Foreskin keratinocyte (primary cell): ENCODE measurements at places on chromosomes 6 and 20. TPM values are rescaled to one million over a fixed set of nuclear protein-coding genes. Genes with fewer than 3 reads are reported as not detected.

DNA sequence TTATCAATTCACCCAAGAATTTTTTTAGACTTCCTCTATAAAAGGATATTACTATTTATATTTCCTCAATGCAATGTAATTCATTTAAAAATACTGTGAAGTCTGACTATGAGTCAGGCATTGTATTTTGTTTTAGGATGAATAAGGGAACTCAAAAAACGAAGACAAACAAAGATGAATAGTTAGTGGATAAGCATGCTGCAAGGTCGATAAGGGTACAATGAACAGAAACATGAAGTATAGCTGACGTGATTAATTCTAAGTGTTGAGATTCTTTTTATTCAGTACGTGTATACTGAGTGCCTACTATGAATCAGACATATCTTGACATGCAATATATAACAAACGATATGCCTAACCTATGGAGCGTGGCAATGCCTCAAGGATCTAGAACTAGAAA is 105.4 kb downstream of the PDE10A start:
- DNase-seq = no peak

- no peak for DNase-seq
Measured at GRCh38 chr6:34414999-34415858, 10.6 kb downstream of the RPS10 start.

DNA sequence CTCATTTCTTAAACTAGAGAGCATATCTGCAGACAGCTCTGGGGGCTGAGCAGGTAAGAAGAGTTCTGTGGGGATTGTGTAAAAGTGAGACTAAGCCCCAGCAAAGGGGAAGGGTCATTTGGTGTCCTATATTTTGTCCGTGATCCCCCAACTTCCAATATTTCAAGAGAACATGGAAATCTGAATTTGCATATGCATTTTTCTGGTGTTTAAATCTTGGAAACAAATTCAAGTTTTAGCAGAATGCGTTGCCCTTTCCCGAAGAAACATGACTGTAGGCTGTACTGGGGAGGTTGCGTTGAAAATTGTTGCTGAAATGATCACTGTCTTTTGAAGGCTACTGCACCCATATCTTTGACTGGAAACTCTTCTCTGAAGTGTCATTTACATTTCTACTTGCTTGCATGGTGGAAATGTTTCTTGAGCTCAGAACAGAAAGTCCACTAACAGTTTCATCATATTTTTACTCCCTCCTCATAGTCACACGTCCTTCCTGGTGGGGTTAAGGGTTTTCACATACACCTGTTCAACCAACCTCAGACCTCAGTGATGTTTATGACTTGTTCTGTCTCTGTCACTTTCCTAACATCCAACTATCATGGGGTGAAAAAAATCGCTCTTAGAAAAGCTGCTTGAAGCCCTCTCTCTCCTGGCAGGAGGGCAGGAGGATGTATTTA is 140.3 kb downstream of the BCAS1 start:
- DNase-seq = no peak

GRCh38 chr6:37239950-37240713 is 17.4 kb upstream of the TBC1D22B start:
- peak; percentile 97 for DNase-seq

The SMLR1 gene
- not detected in 2 replicates for total RNA-seq

The SAMD10 gene
- 1.7 and 1.8 TPM in 2 replicates for total RNA-seq

The DNAH8 gene
- under 0.01 TPM in 1 of 2 replicates, not detected in the other for total RNA-seq
